ENCODE measurements at places on chromosomes 13 and 19.
A peak's percentile ranks its signal among the peaks of the same experiment; 100 is the strongest.

DNA sequence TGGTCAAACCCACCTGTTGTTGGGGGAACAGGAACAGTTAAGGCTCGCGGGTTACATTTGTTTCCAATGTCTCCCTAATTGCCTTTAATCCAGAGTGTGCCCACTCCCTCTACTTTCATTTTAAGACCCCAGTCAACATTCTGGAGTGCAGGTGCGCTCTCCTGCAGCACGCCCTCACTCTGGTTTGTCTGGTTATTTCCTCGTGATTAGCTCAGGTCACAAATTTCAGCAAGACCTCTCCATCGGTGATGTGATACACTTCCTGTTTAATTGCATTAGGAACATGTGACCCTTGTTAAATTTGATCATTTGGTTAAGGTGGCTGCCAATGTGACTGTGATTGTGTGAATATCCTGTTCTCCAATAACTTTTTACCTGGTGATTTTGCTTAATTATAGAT is 53.0 kb downstream of the TEX29 start:
- DNase-seq, result no peak

DNA sequence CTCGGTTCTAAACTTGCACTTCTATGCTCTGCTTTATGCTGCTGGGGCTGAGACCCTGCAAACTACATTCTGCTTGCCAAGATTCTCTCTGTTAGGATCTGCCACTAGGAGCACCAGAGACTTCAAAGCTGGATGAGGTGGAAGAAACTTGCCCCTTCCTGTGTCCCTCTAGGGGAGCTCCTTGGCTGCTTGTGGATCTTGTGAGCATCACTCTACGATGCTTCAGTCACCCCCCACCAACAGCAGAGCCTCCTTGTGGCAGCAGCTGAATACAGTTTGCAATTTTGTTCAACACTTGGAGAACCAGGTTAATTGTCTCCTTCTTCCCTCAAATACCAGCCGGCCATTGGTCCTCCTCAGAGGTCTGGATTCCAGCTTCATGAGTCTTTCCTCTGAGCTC is 310.6 kb downstream of the FGF14 start:
- no peak for DNase-seq

DNA sequence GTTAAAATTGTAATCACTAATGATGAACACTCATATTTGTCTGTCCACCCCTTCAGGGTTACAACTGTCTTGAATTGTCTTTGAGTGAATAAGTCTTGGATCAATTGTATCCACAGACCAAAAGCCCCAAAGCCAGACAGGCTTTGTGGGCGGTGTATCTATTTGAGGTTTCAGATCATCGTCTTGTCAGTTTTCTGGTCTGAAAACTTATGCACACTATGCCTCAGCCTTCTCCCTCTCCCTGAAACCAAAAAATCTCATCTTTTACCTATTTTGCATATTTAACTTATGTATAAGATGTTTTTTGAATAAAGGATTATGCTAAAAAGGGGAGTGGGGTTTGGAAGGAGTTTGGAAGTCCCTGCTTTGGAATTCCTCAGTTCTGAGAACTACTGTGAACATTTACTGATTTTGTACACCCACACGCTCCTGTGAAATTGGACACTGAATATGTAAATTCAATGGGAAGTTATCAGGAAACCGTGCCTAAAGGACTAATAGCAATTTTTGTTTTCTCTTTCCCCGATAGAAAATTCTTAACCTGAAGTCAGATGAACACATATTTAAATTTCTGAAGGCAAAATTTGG is 52.1 kb downstream of the DPY19L3 start:
- no peak for DNase-seq

- no peak for DNase-seq
Observed at GRCh38 chr19:21264416-21264815, 64.8 kb downstream of the ZNF708 start.

DNA sequence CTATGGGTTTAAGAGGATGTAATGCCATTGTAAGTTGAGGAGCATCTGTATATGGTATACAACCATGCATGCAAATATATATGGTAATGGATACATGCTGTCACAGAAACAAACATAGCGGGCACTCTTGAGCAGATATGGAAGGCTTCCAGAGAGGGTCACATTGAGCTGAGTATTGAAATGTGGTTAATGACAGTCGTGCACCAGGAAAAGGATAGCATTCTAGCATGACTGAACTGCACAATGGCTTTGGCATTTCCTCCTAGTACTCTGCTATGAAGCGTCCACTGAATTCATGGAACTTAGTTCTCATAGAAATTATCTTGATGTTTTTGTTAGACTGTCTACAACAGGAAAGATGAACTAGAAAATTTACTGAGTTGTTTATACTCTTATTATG is 25.2 kb downstream of the DGKH start:
- no peak for DNase-seq

- no peak for DNase-seq
Observed at GRCh38 chr19:13163609-13164342, 13.6 kb downstream of the IER2 start.

- DNase-seq, result no peak
Observed at GRCh38 chr13:86447479-86447878, 648.3 kb upstream of the SLITRK6 start.

GRCh38 chr19:46542428-46543230 is 47.0 kb upstream of the PNMA8B start:
- peak; percentile 77 for DNase-seq

- DNase-seq, result no peak
Observed at GRCh38 chr13:42996584-42996983, 4.5 kb upstream of the EPSTI1 start.

GRCh38 chr19:4053423-4054324 is 13.0 kb downstream of the ZBTB7A start:
- no peak for DNase-seq

GRCh38 chr13:95987841-95988240 is 65.4 kb downstream of the UGGT2 start:
- DNase-seq, result no peak

- DNase-seq, result no peak
Observed at GRCh38 chr13:98050041-98050466, 92.8 kb upstream of the FARP1 start.

DNA sequence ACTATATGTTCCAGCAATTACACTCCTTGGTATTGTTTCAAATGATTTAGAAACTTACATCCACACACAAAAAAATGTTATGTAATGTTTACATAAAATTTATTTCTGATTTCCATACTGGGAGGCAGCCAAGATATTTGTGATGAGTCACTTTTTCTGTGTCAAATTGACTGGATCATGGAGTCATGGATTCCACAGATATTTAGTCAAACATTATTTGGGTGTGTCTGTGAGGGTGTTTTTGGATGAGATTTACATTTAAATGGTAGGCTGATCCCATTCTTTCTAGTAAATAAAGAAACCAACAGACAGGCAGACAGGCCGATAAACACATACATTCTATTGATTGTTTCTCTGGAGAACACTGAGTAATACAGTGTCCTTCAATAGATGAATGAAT is 562.8 kb downstream of the SLITRK6 start:
- no peak for DNase-seq

- DNase-seq, result no peak
Observed at GRCh38 chr19:17487284-17488121, 17.2 kb downstream of the SLC27A1 start.

GRCh38 chr13:20195801-20196200 is 3.1 kb upstream of the GJB2 start:
- no peak for DNase-seq

GRCh38 chr19:56720281-56720680 is 48.7 kb upstream of the ZNF835 start:
- no peak for DNase-seq

- DNase-seq, result no peak
Observed at GRCh38 chr19:13633109-13633508, 126.8 kb upstream of the CACNA1A start.

DNA sequence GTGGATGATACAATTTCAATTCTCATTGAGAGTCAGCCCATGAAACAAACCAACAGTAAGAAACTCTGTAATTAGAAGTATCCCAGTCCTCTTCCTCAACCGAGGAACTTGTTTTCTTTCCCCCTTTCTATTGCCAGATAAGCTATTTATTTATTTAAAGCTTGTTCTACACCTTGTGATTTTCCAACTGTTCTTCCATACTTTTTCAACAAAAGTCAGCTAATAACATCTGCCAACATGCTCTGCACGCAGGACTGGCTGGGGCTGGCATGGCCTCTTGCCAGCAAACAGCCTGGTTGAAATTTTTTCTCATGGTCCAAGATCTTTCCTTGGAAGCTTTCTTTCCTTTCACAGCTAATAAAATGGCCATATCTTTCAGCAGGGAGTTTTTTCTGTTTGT is 2.9 kb upstream of the IRS2 start:
- DNase-seq, result no peak

- DNase-seq, result no peak
Observed at GRCh38 chr13:63393112-63393511, 1977.5 kb upstream of the PCDH20 start.

- DNase-seq, result no peak
Observed at GRCh38 chr13:23921451-23921888, 24.2 kb upstream of the C1QTNF9B start.

GRCh38 chr13:60881507-60881906 is 484.5 kb downstream of the TDRD3 start:
- no peak for DNase-seq

DNA sequence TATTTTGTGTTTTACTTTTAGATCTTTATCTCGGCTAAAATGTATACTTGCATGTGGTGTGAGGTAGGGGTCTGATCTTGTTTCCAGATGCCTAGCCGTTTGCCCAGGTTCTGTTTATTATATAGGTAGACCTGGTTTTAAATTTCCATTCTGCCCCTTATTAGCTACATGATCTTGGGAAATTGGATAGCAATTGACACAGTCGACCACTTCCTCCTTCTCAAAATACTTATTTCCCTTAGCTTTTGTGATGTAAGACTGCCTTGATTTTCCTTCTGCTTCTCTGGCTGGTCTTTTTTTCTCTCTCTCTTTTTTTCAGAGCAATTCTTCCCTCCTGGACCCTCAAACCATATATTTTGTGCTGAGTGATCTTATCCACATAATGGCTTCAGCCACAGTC is 3.0 kb upstream of the PGLYRP1 start:
- no peak for DNase-seq

GRCh38 chr19:43934055-43934984 is 762 bp downstream of the ZNF45 start:
- DNase-seq, result no peak

DNA sequence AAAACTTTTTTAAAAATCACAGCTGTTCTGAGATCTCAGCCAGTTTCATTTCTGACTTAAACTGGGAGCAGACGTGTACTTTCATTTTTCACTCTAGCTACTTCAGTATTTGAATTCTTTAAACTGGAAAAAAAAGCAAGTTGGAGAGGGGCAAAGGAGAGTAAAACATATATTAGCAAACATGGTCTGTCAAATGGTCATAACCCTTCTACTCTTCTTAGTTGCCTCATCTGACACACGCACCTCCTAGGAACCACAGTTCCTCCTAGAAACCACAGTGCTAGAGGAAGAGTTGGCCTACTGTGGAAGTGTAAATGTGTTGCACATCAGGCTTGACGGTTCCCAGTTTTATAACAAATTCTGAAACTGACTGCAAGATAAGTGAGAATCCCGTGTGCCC is 47.2 kb downstream of the TM9SF2 start:
- DNase-seq, result no peak

DNA sequence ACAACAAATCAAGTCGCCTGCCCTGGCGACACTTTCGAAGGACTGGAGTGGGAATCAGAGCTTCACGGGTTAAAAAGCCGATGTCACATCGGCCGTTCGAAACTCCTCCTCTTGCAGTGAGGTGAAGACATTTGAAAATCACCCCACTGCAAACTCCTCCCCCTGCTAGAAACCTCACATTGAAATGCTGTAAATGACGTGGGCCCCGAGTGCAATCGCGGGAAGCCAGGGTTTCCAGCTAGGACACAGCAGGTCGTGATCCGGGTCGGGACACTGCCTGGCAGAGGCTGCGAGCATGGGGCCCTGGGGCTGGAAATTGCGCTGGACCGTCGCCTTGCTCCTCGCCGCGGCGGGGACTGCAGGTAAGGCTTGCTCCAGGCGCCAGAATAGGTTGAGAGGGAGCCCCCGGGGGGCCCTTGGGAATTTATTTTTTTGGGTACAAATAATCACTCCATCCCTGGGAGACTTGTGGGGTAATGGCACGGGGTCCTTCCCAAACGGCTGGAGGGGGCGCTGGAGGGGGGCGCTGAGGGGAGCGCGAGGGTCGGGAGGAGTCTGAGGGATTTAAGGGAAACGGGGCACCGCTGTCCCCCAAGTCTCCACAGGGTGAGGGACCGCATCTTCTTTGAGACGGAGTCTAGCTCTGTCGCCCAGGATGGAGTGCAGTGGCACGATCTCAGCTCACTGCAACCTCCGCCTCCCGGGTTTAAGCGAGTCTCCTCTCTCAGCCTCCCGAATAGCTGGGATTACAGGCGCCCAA is at the start of gene LDLR:
Gene LDLR, plus strand, starts transcription at position 210 of the 760 bp plus-strand sequence. Its CDS starts 86 bp downstream, at position 296.
- peak; percentile 65 for DNase-seq

DNA sequence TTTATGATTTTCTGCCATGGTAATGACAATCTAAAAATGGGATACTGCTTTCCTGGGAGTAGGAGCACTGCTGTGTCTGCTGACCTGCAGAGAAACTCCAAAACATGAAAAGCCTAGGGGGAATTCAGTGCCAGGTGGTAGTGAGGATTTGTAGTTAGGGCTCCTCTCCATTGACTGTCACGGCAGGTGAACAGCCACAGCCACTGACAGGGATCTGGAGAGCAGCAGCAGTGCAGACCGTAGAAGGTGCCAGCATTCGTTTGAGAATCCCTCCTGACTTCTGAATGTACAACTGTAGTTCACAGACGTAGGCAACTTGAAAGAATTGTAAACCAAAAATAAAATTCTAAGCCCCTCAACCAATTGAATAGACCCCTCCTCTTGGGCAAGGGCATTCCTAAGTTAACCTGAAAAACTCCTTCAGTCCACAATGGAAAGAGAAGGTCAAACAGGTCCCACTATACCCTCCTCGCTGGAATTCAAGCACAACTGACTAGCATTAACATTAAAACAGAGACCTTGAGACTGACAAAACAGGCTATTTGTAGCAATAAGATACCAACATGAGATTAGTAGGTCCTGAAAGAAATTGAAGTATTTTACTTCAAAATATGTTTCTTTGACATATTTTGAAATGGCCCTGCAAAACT is 1328.8 kb downstream of the OLFM4 start:
- DNase-seq, result no peak

DNA sequence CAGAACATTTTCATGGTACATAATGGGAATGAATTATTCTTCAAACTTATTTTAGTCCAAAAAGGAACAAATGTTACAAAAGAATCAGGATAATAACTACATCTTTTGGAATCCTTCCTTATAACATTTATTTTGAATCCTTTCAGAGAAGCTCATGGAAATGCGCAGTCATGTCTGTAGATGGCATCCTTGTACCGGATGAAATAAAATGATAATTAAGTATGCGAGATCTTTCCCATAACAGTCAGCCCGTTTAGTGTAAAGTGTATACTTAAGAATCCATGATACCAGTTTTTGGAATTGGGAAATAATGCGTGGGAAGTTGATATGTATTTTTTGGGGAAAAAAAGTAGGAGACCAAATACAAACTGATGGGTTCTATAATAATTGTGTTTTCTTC is 418.8 kb downstream of the GPC5 start:
- no peak for DNase-seq

GRCh38 chr19:34669305-34669704 is 7.7 kb downstream of the SCGB2B2 start:
- DNase-seq, result no peak

GRCh38 chr13:113927661-113928581 is 46.0 kb downstream of the C13orf46 start:
- DNase-seq, result no peak

GRCh38 chr19:9586764-9587163 is 2.5 kb upstream of the ZNF121 start:
- peak; percentile 66 for DNase-seq
